ENCODE measurements at places on chromosomes 5 and 9. TPM values are rescaled to one million over a fixed set of nuclear protein-coding genes. Genes with fewer than 3 reads are reported as not detected.
A peak's percentile ranks its signal among the peaks of the same experiment; 100 is the strongest.

GPR151 gene
- polyA plus RNA-seq = not detected

APBA1 gene
- polyA plus RNA-seq = 15.7 TPM

FANCG gene
- 38.7 TPM for polyA plus RNA-seq

SNX24 gene
- polyA plus RNA-seq = 27.0 TPM

TRPM3 gene
- polyA plus RNA-seq = 14.8 TPM

SPTAN1 gene
- 363 TPM for polyA plus RNA-seq

DNA sequence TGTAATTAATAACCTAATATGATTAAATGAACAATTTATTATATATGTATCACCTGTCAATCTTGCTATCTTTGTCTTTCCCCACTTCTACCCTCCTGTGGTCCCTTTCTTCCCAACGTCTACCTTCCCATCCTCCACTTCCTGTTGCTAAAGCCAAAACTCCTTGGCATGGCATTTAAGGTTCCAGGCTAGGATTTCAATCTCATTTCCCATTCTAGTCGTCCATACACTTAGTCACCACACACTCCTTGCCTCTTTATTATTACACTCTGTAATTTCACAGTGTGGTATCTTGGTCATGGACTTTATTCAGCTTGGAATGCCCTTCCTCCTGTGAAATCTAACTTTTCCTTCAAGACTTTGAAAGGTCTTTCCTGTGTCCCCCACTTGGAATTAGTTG is 115.3 kb downstream of the SEMA6A start:
- DNase-seq = no peak

GRCh38 chr5:65172486-65173129 is 309.1 kb downstream of the ADAMTS6 start:
- no peak for DNase-seq

DNA sequence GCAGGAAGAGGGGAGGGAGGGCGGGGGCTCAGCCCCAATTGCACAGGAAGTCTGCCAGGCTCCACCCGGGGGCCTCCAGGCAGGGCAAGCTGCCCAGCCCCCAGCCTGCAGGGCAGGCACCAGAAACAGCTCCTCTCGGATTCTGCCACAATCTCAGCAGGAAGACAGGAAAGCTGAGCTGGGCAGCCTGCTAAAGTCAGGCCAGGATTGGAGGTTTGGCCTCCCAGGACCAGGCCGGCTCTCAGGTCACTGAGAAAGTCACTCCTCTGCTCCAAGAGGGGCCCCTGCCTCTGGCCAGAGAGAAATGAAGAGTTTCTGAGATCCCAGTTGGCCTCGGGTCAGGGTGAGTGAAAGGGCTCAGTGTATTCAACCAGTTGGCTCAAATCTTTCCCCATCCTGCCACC is 54.6 kb upstream of the STXBP1 start:
- DNase-seq = no peak

GRCh38 chr9:4375424-4376200 is 75.7 kb upstream of the GLIS3 start:
- peak; percentile 13 for DNase-seq

DNA sequence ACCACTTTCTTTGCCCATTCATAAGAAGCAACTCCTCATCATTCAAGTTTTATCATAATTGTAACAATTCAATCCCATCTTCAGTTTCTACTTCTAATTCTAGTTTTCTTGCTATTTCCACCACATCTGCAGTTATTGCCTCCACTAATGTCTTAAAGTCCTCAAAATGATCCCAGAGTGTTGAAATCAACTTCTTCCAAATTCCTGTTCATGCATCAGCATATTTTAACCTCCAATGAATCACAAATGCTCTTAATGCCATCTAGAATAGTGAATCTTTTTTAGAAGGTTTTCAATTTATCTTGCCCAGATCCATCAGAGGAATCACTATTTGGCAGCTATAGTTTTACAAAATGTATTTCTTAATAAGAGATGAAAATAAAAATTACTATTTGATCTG is 3.2 kb upstream of the SRP19 start:
- no peak for DNase-seq

All from right renal pelvis (tissue), 4 donors.